ENCODE measurements at places on chromosomes 7 and 10.

GRCh38 chr7:7178081-7178480 lies 4.3 kb upstream of the C1GALT1 start:
- DNase-seq, result no peak

GRCh38 chr7:54664235-54665228 lies 94.5 kb downstream of the SEC61G start:
- peak; percentile 1 for DNase-seq

- peak; percentile 57 for DNase-seq
Measured at GRCh38 chr10:97210543-97210960, 24.8 kb upstream of the SLIT1 start.

- no peak for DNase-seq
Measured at GRCh38 chr7:39633563-39634477, 10.4 kb downstream of the RALA start.

- DNase-seq, result no peak
Measured at GRCh38 chr10:35470925-35471315, 134.2 kb upstream of the GJD4 start.

- DNase-seq, result no peak
Measured at GRCh38 chr7:47253650-47254080, 328.2 kb downstream of the TNS3 start.

DNA sequence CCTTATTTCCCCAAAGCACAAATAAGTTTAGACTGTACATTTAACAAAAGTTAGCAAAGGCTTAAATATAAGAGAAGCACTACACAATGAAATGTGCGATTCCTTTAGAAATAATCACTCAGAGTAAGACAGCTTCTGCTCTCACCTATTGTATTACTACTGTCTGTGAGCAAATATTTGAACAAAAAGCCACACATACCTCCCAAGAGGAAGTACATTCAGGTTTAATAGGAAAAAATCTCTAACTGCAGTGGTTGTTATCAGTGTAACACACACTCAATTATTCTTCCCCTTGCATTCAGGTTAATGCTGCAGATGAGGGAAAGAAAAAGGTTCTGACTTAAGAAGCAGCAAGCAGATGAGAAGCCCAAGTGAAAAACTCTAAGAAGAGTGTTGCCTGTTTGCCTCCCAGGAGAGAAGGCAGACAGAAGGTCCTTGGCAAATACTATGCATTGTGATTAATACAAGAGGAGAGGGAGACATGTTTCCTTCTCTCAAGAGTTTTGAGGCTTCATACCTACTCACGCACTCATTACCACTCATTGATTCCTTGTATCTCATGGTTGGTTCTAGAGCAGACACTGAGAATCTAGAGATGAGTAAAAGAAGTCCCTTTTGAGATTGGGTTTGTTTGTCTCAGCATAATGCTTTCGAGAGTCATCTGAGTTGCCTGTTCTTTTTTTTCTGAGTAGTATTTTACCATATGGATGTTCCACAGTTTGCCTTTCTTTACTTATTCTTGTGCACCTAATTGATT lies 13.6 kb downstream of the GIMAP4 start:
- no peak for DNase-seq

- DNase-seq, result no peak
Measured at GRCh38 chr10:30789806-30790205, 160.3 kb upstream of the LYZL2 start.

Data from NCI-H1436 (cell line).